ENCODE measurements at places on chromosomes 5 and 9.

DNA sequence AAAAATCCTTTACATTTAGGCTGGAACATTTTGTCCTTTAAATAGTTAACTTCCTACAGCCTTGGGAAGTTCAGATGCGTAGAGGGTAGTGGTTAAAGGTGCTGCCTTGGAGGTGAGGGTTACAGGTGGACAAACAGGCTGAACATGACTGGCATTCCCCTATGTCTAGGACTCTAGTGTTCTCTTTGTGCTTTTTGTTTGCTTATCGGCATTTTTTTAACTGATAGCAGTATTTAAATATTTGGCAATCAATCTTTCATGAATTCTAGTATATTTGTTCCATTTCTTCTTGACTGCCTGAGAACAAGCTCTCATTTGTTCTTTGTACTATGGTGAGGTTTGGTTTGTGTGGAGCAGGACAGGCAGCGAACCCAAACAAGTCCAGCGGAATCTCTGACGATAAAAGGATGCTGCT lies 307.6 kb downstream of the CTNND2 start:
- DNase-seq, result no peak

- DNase-seq, result no peak
Observed at GRCh38 chr9:2337627-2338026, 284.0 kb upstream of the VLDLR start.

GRCh38 chr9:135346438-135347050 lies 133.0 kb upstream of the PPP1R26 start:
- DNase-seq, result no peak

- no peak for DNase-seq
Observed at GRCh38 chr5:170552621-170553115, 48.8 kb downstream of the KCNIP1 start.

DNA sequence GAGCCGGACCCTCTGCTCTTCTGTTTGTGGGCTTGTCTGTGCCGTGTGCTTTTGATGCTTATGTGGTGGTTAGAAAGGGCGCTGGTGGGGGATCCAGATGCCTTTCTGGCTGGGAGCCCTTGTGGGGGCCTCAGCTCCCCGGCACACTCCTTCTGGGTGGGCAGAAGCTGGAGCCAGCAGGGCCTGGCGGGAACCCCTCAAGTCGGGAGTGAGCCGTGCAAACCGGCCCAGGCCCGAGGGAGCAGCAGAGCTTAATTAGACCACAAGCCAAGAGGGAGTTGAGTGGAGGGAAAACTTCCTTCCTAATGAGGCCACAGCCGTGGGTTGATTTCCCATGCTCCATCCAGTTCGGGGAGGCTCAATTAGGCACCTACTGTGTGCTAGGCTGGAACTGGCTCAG lies 76.0 kb upstream of the RNU6ATAC start:
- no peak for DNase-seq

DNA sequence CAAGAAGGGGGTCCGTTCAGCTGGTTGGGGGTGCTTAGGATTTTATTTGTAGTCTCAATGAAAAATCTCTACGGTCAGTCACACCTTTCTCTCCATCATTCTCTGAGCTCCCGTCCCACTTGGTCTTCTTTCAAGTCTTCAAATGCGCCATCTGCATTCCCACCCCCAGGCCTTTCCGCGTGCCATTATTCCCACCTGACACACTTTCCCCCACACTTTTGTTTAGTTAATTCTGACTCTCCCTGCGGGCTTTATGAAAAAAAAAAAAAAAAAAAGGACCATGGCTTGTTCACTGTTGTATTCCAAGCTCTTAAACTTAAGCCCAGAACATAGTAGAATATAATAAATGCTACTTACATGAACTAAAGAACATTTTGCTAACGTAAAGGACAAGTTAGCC lies 11.7 kb upstream of the OR5C1 start:
- DNase-seq, result no peak

GRCh38 chr5:55480781-55481180 lies 54.0 kb downstream of the PLPP1 start:
- DNase-seq, result no peak

GRCh38 chr9:89528540-89528939 lies 30.6 kb upstream of the SEMA4D start:
- no peak for DNase-seq

DNA sequence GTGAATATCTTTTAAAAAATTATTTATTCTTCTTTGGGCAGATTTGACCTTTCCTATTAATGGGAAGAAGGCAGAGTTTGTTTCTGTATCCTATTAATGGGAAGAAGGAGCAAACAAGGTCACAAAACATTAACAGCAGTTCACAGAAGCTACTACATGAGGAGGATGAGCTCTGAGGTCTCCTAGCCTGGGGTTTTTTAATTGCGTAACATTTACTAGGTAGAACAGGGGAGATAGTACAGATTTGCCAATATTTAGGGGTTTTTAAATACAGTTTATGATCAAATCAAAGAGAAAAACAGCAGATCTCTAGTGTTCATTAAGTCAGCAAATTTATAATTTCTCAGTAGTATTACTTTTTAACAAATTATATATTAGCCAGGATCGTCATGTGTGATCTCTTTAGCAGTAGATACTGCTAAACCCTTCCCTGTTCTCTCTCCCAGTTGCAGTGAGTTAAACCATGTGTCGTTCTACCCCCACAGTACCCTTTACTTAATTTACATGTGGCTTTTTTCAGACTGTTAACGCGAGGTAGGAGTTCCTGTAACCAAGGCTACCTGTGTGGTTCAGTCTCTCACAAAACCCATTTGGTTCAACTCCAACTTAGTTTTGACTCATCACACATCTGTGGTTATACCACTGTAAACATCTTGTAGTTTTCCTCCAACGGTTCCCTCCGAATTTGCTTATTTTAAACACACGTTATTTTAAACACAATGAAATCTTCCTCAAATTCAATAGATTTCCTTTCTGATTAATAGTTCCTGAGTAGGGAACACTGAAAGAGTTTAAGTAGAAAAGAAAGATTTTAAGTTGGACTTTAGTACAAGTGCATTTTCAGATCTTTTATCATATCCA lies 13.3 kb downstream of the SLC25A46 start:
- no peak for DNase-seq

DNA sequence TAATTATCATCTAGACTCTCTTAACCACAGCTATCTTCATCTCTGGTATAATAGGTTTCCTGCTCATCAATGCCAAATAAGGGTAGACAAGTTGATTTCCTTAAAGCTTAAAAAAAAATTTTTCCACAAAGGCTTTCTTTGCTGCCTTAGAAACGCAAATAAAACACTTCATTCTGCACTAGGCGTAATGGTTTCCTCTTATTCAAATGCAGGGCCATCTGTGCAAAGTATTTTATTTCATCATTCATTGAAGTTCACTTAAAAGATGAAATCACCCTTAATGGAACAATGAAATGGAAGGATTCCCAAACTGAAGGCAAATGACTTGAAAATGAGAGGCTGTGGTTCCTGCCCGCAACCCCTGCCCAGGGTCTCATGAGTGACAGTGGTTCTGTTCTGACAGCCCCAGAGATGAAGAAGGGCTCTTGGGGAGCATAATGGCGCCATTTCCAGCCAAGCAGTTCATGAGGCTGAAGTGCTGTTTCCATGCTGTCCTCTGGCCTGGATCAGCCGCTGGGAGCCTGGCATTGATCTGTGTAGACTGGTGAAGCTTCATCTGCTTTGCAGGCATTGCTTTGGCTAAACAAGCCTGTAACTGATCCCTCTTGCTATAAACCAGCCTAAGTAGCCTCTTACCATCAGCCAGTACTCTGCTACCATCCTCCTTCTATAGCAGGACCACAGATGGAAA lies 276.9 kb upstream of the WWC1 start:
- DNase-seq, result no peak

- no peak for DNase-seq
Observed at GRCh38 chr5:7464182-7464581, 68.2 kb downstream of the ADCY2 start.

DNA sequence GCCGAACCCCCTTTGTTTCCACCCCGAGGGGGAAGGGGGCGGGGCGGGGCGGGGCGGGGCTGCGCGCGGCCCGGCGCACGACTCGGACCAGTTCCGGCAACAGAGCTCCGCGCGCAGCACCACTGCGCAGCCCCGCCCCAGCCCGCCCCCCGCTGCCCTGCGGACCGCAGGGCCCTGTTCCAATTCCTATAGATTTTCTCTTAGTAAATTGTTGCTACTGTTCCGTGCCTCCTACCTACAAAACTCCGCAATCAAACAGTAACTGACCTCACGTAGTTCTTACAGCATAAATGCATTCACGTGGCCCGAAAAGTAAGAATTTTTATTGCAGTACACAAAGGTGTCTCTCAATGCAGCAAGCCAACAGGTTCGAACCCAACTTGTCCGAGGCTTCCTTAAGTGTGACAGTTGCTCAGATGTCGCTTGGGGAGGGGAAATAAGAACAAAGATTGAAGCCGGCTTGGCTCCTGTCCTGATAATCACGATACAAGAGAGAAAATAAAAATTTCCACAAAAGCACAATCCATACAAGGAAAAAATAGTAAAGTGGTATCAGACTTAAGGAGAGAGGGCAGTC lies 1.2 kb upstream of the RNF38 start:
- peak; percentile 94 for DNase-seq

- DNase-seq, result no peak
Observed at GRCh38 chr9:35342221-35342958, 147.5 kb upstream of the RUSC2 start.

DNA sequence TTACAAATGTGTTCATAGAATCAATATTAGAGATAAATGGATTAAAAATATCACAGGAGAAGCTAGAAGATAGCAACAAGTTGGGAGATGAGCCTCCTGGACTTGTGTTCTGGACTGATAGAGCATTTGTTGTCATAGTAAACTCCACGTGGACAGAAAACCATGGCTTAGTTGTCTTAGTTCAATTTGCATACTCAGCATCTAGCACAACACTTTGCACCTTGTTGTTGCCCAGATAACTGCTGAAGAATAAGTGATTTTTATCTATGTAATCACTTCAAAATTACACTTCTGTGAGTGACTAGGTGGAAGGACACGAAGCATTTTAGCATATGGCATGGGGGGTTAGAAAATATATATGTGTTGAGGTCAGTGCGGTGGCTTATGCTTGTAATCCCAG lies 4.0 kb downstream of the RANBP3L start:
- no peak for DNase-seq

DNA sequence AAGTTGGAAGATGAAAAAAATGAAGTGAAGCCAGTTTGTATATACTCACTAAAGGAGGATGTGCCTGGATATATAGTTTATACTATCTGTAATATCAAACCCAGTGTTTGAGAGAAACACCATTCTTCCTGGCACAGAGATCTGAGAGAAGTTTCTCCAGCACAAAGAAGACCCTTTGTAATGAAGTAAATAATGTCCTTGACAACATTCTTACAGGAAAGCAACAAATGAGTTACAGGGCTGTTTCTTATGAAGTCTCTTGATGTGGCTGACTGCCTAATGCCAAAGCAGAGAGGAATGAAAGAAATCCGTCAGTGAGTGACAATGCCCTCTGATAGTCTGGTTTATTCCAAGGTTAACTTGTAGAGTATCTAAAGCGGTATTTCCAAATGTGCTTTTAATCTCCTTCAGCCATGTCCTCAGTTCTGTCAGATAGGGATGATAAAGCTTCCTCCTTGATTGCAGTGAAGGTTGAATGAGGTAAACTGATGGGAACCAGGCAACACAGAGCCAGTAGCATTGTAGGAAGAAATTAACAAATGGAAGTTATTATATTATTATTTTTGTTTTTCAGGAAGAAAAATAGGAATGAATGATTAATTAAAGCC lies 123.1 kb upstream of the ZNF608 start:
- no peak for DNase-seq

- DNase-seq, result no peak
Observed at GRCh38 chr5:174490728-174491127, 233.7 kb upstream of the MSX2 start.

DNA sequence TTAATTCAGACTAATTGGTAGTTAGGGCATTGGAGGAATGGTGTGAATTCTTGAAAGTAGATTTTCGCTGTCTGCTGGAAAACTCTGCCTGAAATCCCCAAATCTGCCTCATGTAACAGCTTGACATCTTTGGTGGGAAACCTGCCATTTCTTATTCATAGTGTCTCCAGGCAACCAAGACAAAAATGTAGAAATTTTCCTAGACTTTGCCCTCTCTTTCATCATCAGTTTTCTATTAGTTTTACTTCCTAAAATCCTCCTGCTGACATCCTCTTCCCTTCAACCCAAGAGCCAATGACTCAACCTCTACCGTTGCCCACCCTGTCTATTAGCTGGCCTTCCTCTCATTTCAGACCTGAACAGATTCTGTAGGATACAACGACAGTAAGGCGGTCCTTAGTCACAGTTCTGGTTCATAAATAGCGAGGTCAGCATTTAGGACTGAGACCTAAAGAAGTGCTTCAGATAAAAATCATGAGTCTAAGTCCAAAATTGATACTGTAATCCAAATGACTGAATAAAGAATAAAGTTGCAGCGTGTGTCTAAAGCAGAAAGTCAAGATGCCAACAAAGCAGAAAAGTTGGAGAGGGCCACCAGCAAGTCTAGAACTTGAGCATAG lies 133.9 kb downstream of the MUSK start:
- no peak for DNase-seq

DNA sequence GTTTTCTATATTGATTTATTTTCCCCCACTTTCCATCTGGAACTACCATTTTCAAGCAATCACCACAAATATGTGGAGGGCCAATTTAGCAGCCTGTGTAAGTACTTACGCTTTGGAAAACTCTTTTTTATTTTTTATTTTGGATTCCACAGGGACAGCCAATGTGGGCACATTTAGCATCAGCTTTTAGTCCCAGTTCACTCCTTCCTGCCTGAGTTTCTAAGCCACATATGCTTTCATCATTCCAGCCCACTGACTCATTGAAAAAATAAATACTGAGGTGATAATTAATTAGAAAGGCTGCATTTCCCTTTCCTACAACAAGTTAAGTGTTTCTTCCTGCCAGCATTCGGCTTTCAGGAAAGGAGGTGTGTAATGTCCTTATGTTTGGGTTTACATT lies 76.8 kb downstream of the TMEM167A start:
- DNase-seq, result no peak

Data from stimulated activated naive CD4-positive, alpha-beta T cell (primary cell).